ENCODE measurements at places on chromosomes 1 and 21. TPM values are rescaled to one million over a fixed set of nuclear protein-coding genes. Genes with fewer than 3 reads are reported as not detected.

DNA sequence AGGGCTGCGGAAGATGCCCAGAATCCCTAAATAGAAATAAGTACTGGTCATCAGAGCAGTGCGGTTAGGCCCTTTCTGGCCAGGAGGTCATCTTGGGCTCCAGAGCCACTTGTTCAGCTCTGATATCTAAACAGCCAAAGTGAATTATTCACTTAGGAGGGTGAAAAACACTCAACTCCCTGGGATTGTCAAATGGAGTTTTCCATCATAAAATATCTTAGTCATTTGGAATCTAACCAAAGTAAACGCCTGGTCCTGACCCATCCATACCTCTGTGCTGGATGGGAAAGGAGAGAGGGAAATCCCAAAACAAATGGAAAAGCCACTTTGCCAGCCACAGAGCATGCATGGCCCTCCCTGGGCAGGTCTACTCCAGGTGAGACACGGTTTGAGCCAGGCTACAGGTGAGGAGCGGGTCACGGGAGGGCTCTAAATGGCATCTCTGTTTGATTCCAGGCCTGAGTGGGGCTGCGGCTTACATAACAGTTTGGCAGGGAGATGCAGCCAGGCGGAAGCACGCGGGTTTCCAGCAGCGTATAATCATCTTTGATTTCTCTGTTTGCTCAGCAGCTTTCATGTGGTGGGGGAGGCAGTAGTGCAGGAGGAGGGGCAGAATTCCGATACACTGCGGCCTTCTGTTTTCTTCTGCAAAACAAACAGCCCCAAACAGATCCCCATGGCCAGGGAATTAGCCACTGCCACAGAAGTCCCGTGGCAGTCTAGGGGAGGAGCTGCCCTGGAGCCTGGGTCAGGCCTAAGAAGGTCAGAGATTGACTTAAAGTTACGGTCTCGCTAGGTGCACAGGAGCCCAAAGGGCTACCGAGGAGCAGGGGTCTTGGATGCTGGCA lies 59.1 kb upstream of the ZNF648 start:
- peak; percentile 93 for DNase-seq

DNA sequence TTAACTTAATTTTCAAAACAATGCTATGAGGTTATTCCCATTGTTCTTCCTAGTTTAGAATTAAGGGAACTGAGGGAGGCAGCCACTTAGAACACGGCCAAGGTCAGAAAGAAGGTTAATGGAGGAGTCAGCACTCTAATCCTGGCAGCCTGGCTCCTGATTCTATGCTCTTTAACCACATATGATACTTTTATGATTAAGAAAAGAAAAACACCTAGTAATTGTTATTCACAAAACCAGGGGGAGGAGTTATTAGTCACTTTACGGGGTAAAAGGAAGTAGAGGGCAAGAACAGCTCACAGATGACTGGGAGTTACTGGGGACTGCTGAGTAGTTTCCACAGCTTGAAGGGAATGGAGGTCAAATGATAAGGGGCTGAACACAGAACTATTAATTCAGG lies 38.6 kb downstream of the GADD45A start:
- peak; percentile 47 for DNase-seq

GJB5 gene
- not detected for total RNA-seq

ZNF692 gene
- 14.7 TPM for total RNA-seq

KCNA10 gene
- not detected for total RNA-seq

Measured in MG63 (cell line).